Subcutaneous adipose tissue (tissue), 4 donors: ENCODE measurements at places on chromosomes 11 and 22. TPM values are rescaled to one million over a fixed set of nuclear protein-coding genes. Genes with fewer than 3 reads are reported as not detected.

Gene MYEOV
- total RNA-seq = 54.8 TPM

Gene PRCP
- total RNA-seq = 99.1 TPM

Gene CDCA5
- total RNA-seq = not detected

Gene CALCB
- 0.38 TPM for total RNA-seq

Gene ARHGAP8
- total RNA-seq = 1.3 TPM

Gene TRIM6
- 3.3 TPM for total RNA-seq
